ENCODE measurements at places on chromosomes 3 and 15. TPM values are rescaled to one million over a fixed set of nuclear protein-coding genes. Genes with fewer than 3 reads are reported as not detected.

DNA sequence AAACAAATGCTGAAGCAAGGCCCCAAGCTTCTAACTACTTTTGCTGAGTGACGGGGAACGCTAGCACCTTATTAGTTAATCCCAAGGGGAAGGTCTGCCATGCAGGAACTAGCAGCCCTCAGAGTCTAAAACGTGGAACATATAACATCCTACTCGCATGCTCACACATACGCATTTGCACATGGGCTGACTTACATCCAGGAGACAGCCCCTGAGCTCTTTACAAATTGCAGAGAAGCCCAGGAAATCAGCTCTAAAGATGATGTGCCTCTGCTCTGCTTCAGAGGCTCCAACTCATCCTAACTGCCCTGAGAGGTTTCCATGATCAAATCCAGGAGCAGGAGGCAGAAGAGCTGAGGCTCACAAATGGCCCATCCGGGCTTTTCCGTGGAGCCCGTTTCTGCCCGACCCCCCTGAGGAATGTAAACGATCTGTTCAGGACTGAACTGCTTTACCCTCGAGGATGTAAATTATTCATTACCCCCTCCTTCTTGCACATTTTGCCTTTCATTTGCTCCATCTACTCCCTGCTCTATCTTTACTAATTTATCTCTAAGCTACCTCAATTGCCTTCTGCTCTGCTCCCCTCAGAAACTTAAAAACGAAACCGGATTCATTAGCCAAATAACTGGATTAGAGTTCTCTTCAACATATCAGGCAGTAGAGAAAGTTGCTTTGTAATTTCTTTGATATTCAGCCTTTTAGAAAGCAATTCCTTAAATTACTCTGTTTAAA, 141.9 kb upstream of the CCDC54 start:
- no peak for DNase-seq

GRCh38 chr3:105821433-105821832, 47.4 kb downstream of the CBLB start:
- no peak for DNase-seq

- DNase-seq: no peak
Observed at GRCh38 chr3:50550079-50550736, 17.3 kb downstream of the C3orf18 start.

- DNase-seq: no peak
Observed at GRCh38 chr15:58458076-58458475, 26.3 kb downstream of the LIPC start.

CIB2 gene
- polyA plus RNA-seq: 28.2 TPM

COMMD2 gene
- polyA plus RNA-seq: 57.8 TPM

GRCh38 chr3:172814738-172815137, 64.2 kb downstream of the ECT2 start:
- no peak for DNase-seq

DNA sequence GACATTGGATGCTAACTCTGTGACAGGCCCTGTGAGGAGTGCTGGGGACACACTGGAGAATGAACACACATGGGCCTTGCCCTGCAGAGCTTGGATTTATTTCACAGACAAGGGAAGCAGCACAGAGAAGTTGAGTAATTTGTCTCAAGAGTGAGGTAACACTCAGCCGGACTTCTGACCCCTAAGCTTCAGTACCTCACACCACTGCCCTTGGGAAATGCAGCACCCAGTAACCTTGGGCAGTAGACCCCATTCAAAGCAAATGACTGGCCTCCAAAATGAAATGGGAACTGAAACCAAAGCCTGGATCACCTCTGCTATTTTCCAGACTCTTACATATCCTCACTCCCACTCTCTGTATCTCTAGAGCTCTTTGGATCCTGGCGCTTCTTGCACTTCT, 37.3 kb downstream of the RFT1 start:
- no peak for DNase-seq

GRCh38 chr3:58535531-58536500, 1.2 kb downstream of the ACOX2 start:
- no peak for DNase-seq

CCDC12 gene
- 56.9 TPM for polyA plus RNA-seq

GOLGA8S gene
- 0.60 TPM for polyA plus RNA-seq

CCR9 gene
- polyA plus RNA-seq: not detected

DNA sequence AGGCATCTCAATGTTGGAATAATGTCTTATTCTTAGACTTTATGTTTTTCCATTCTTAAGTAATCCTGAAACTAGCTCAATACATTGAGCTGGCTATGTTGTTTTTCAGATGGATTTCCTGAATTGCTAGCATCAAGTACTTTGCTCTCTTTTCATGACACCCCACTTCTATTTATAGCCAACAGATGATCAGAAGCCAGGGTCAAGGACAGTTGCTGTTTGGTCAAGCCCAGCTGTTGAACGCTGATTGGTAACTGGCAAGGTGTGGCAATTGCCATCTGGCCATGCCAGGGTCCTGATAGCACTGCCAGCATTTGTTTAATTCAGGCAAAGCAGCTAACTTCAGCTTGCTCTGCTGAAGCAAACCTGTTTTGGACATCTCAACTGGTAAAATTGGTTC, 46.2 kb upstream of the PLCL2 start:
- no peak for DNase-seq

GABRA5 gene
- polyA plus RNA-seq: 0.40 TPM
